H4 (cell line): ENCODE measurements at places on chromosomes 3 and 15.

DNA sequence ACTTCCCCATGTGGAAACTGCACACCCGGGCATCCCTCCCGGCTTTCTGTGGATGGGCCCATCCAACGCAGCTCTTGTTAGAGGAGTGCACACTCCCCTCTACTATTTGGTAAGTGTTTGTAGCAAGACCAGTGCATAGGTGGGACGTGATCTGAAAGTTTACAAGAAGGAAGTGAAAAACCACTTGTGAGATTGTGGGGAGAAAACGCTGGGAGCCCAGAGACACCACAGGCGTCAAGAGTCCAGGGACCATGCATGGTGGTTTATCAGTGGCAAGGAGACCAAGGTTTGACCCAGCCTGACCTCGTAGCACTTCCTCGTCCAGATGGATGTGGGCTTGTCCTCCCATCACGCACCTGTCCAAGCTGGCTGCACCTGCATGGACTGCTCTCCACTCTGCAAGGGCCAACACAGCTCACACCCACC is 51.6 kb downstream of the ATP10A start:
- DNase-seq = no peak

GRCh38 chr15:58434334-58434875 is 2.6 kb downstream of the LIPC start:
- no peak for DNase-seq

GRCh38 chr3:50365080-50365841 is 5.9 kb upstream of the TMEM115 start:
- no peak for DNase-seq

DNA sequence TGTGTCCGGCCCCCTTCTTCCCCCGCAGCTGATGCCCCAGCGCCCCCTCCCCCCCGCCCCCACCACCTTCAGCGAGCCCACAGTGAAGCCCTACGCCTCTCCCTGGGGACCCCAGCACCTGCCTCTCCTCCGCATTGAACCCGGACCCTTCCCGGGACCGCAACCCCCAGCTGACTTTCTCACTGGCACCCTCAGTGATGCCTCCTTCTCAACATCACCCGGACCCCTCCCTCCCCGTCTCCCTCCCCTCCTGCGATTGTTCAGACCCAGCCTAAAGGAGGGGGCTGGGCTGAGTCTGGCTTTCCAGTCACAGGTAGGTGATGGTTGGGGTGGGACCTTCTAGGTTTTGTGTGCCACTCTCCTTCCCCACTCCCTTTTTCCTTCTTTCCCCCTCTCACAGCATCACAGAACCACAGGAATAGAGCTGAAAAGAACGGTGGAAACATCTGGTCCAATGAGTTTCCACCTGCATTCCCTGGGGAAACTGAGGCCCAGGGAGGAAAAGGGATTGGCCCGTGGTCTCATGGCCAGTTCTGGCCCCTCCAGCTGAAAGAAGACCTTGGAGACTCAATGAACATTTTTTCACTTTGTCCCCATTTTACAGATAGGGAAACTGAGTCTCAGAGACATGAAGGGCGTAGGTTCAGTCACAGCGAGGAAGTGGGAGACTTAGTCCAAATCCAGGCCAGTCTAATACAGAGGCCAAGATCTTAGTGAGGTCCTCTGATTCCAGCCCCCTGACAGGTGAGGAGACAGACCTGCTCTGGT is 828 bp downstream of the CAND2 start:
- DNase-seq = no peak

DNA sequence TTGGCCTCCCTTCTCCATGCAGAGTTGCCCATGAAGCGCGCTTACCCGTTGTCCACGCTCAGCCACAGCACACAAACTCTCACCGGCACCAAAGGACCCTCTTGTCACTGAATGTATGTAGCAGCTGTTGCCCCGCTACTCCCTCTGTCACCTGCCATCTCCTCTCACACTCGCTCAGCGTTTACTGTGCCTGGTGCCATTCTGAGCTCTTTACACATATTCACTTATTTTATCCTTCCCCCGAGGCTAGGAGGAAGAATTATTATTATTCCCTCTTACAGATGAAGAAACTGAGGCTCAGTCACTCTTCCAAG is 41.7 kb upstream of the PRR23E start:
- DNase-seq = no peak

DNA sequence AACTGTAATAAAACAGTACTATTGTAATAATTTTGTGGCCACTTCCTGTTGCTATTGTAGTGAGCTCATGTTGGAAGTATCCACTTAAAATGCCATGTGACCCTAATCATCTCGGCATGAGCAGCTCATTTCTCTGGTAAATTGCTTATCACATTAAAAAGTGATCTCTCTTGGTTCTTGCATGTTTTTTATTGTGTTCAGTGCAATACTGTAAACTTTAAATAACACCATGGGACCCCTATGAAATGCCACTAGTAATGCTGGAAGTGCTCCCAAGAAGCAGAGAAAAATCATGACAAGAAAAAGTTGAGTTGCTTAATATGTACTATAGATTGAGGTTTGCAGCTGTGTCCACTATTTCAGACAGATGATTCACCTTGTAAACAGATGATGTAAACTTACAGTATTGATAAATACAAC is 45.6 kb downstream of the NMD3 start:
- DNase-seq = peak; percentile 49

DNA sequence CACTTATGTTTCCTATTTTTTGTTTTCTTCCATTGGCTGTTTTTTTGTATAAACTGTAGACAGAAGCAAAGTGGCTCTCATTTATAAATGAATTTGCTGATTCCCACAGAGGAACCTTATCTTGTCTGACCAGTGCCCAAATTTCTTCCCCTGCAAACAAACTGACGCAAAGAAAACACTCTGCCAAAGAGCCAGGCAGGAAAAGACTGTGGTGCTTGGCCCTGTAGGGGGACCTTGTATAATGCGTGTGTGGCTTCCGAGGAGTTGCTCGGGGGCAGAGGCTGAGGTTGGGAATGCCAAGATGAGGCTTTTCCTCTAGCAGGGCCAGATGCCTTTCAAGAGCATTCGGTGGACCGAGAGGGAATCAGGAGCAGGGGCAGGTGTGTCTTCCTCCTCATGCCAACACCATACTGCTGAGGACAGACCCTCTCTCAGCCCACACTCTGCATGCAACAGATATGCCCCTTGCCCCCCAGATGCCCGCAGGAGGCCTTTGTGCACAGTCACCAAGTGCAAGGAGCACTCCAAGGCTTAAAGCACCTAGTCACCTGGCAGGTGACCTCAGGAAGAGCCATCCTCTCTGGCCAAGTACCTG is 104.3 kb upstream of the ABHD17C start:
- DNase-seq = no peak

GRCh38 chr15:31455499-31455898 is 128.9 kb downstream of the KLF13 start:
- no peak for DNase-seq

DNA sequence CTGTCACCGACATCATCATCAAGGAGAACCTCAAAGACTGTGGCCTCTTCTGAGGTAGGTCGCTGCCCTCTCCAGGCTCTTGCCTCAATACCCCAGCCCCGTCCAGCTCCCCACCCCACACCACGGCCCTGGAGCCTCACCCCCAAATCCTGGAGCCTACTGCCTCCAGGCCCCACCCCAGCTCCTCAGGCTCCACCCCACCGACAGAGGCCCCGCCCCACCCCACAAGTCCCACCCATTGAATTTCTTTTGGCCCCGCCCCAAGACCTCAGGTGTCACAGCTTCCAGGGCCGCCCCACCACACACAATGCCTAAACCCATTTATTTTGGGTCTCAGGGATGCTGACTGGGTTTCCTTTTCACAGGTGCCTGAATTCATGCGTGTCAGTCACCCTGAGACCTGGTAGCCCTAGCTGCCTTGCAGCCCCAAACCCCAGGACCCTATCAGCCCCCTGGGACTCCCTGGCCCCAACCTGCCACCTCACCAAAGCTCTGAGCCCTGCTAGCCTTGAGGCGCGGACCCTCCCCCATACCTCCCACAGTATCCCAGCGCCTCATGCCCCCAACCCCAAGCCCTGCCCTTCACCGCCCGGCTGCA is 3.6 kb downstream of the GNAT1 start:
- DNase-seq = no peak

GRCh38 chr3:141289228-141289772 is 57.7 kb downstream of the PXYLP1 start:
- DNase-seq = no peak

- DNase-seq = no peak
These were observed 75.4 kb downstream of the CDIN1 start for GRCh38 chr15:36654866-36655265.

DNA sequence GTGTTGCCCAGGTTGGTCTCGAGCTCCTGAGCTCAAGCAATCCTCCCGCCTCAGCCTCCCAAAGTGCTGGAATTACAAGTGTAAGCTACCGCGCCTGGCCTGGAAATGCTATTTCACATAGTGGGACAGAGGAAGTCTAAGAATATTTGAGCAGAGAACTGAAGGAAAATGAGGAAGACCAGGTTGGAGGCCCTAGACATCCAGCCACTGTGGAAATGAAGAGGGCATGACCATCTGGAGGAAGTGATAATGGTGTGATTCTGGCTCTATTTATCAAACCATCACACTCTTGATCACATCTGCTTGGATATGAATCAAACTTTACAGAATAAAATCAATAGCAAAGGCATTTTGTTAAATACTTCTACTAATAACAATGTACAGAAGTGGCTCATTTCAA is 65.9 kb upstream of the ARHGEF3 start:
- DNase-seq = no peak

GRCh38 chr3:129063841-129064482 is 3.4 kb downstream of the GP9 start:
- DNase-seq = no peak

DNA sequence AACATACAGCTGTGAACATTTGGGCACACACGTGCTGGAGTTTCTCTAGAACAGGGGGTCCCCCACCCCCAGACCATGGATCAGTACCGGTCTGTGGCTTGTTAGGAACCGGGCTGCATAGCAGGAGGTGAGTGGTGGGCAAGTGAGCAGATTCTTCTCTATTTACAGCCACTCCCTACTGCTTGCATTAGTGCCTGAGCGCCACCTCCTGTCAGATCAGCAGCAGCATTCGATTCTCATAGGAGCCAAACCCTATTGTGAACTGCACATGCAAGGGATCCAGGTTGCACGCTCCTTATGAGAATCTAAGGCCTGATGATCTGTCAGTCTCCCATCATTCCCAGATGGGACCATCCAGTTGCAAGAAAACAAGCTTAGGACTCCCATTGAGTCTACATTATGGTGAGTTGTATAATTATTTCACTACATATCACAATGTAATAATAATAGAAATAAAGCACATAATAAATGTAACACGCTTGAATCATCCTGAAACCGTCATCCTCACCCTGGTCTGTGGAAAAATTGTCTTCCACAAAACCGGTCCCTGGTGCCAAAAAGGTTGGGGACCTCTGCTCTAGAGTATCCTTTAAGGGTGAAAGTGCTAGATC is 25.8 kb downstream of the CHRM5 start:
- DNase-seq = peak; percentile 48

- peak; percentile 47 for DNase-seq
These were observed 68.5 kb downstream of the PLCH1 start for GRCh38 chr3:155676252-155676981.

DNA sequence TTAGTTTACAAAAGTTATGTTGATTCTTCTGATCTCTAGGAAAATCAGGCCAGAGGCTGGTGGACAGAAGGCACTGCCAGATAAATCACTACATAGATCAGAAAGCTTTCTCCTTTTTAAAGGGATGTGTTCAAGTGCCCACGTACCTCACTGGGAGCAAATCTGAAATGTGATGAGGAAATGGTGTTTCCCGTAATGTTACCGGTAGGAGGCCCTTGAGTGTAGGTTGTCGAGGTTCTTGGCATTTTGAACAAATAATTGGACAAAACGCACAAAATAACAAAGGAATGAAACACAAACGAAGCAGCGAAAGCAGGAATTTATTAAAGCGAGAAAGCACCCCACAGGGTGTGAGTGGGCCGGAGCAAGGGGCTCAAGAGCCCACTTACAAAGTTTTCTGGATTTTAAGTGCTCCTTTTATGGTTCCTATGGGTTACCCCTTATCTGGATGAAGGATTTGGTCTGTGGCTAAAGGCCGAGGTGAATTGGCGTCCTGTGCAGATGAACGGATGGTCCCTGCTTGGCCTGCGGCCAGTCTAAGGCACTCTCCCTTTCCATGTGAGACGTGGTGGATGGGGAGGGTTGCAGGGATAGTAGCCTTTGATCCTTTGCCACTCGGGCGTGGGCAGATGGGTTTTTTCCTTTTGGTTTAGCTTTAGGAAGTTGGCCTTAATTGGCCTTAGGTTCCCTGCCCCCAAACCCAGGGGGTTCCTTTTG is 1.0 kb downstream of the SNX1 start:
- peak; percentile 19 for DNase-seq

- no peak for DNase-seq
These were observed 493.4 kb upstream of the ALCAM start for GRCh38 chr3:104873331-104873730.

DNA sequence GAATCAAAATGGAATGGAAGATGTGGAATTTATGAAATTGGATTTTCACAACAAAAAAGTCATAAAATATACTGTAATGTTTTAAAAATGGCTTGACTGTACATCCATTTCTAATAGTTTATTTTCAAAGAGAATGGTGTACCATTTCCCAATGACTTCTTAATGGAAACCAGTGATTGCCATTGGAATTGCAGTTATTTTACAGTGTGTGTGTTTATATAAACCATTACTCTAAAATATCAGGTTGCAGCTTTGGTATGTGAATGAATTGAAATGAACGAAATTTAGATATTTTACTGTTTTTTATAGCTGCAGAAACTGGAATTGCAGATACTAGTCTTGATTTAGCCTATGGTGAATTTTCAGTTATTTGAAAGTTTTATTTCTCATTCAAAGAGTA is 165.6 kb downstream of the UBE2E2 start:
- DNase-seq = no peak

- DNase-seq = no peak
These were observed 24.0 kb upstream of the BSN start for GRCh38 chr3:49530231-49530630.

DNA sequence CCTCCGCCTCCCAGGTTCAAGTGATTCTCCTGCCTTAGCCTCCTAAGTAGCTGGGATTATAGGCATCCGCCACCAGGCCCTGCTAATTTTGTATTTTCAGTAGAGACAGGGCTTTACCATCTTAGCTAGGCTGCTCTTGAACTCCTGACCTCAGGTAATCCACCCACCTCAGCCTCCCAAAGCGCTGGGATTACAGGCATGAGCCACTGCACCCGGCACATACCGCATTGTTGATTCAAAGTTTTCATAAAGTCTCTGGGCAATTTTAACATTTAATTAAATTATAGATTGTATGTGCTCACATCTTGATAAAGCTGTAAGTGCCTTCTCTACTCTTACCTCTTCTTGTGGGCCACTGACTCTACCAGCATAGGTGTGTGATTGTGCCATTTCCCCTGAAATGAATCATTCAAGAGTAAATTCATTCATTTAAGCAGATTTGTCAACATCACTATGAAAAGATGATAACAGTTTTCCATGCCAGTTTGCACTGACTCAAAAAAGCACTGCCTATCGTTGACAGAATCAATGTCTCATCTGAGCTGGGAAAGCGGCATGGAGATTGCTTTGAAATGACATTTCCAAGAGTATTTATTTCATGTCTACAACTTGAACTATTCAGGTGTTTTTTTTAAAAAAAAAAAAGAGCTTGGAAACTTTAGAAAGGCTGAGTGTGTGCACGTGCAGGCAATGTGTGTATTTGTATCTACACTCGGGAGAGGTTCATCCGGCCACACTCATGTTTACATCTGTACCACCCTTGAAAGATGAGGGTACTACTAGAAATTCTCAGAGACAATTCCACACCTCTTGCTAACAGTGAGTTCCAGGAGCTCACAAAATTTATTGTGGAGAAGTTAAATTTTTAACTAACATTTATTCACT is 3.5 kb downstream of the BCL2A1 start:
- DNase-seq = no peak

GRCh38 chr3:139473155-139473771 is 3.1 kb downstream of the RBP2 start:
- DNase-seq = peak; percentile 57

GRCh38 chr15:60916032-60916678 is 312.9 kb downstream of the RORA start:
- DNase-seq = no peak
